ENCODE measurements at places on chromosomes 13 and 19.

- no peak for DNase-seq
Measured at GRCh38 chr13:48603375-48603774, 50.4 kb upstream of the CYSLTR2 start.

DNA sequence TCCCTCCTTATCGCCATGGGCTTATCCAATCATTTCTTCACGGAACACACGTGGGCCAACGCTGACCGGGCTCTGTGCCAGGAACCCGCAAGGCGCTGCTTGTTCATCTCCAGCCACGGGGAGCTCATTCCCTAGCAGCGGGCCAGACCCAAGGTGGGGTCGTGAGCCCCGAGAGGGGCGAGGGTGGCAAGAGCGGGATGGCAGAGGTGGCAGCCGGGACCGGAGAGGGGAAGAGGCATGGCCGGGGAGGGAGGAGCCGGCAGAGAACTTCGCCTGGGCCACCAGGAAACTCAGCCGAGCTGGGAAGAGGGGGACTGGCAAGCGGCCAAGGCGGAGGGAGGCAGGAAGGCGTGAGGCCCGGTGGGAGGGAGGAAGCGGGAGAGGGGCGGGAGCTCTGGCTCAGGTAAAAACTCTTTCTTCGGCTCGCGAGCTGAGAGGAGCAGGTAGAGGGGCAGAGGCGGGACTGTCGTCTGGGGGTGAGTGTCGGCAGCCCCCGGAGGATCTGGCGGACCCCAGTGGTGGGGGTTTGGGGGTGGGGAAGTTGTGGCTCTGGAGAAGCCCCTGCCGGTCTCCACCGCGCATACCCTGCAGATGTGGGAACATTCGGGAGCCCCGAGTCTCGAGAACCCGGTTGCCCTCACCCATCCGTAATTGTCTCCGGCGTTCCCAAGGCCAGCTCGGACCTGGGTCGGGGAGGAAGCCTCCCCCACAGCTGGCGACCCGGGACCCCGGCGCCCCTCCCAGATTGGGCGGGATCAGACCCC, at the start of gene B3GNT3:
B3GNT3 (plus strand) TSS at position 408 of the 764 bp plus-strand sequence. CDS start 12,670 bp downstream, outside the sequence.
- DNase-seq = peak; percentile 36

- DNase-seq = no peak
Measured at GRCh38 chr13:82011355-82011754, 1670.4 kb upstream of the SPRY2 start.

DNA sequence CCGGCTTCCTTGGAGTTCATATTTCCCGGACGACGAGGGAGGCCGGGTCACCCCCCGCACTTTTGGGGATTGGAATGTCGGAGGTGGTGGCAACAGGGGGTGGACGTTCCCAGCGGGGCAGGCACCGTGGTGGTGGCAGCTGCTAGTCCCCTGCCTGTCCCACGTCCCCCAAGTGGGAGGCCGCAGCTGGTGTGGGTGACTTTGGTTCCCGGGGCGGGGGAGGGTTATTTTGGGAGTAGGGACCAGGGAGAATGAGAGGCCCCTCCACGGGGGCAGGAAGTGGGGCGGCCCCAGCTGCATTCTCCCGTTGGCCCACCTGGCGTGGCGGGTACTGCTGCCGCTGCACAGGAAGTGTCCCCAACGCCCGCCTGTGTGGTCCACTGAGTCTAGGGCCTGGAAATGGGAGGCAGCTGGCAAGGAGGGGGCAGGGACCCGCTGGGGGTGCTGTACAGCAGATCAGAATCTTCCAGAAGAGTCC, 11.1 kb upstream of the PLIN3 start:
- DNase-seq = no peak

DNA sequence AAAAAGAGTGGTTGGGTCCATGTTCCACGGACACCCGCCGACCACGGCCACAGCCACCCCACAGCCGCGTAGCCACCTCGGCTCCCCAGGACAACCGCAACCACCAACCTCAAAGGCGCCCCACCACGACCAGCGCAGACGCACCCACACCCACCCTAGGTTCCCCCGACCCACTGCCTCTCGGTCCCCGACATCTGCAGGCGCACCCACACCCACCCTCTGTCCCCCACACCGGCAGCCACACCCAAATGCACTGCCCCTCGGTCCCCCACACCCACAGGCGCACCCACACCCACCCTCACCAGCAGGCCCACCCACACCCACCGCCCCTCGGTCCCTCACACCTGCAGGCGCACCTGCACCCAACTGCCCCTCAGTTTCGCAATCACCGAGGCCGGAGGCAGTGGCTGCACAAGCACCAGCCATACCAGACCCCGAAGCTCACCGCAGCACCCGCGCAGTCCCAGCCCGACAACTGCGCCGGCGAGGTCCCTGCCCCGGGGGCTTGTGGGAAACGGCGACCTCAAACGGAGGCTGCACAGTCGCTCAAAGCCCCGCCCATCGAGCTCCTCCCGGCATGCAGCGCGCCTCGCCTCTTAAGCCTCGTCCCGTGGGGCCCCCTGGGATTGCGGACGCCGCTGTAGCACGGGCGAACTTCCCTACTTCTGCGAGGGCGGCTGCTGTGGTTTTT, 18.3 kb downstream of the ZNF77 start:
- no peak for DNase-seq

DNA sequence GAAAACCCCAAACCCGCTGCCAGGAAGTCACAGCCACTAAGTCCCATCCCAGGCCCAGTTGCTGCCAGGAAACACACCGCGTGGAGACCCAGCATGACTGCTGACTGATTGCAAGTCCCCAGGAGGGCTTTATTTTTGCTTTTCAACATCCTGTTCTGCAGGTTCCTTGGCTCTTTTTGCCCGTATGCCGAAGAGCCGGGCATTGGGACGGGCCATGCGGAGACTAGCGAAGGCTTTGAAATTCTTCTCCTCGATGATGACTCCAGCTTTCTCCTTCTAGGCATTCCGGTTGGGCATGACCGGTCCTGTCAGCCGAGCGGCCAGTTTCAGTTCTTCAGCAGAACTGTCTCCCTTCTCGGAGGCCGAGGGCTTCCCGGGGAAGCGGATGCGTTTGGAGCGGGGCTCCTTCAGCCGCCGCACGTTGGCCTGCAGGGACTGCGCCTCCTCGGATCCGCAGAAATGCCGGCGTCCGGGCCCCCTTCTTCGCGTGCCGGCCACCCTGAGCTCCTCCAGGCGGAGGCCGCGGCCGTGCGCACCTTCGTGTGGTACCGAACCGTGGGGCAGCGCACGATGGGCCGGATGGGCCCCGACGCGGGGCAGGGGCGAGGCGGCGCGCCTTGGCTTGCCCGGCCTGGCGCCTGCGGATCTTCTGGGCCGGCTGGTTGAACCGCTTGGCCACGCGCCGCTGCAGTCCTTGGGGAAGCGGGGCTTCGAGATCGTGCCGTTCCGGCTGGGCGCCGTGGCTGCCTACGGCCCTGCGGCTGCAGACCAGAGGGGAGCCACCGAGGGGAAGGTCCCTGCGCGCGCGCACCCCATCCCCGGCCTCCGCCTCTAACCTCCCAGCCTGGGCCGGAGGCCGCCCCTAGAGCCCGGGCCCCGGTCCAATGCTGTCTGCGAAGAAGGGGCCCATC, 15.2 kb downstream of the ZSCAN5C start:
- DNase-seq = no peak

GRCh38 chr19:47284324-47284899, 9.7 kb downstream of the INAFM1 start:
- peak; percentile 71 for DNase-seq

DNA sequence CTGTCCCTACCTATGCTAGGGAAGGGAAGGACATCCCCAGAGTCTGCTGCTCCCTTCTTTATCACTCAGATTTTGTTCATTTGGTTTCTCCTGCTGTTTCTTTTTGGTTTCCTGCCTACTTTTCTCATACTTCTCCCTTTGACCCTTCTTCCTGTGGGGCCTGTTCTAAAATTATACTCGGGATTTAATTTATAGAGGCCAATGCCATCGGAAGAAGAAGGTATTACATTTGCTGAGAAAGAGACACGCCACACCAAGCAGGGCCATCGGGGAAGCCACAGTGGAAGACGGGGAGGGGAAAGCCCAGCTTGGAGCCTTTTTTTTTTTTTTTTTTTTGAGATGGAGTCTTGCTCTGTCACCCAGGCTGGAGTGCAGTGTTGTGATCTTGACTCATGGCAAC, 46.8 kb upstream of the FARP1 start:
- no peak for DNase-seq

GRCh38 chr13:85562282-85562681, 236.9 kb downstream of the SLITRK6 start:
- no peak for DNase-seq

DNA sequence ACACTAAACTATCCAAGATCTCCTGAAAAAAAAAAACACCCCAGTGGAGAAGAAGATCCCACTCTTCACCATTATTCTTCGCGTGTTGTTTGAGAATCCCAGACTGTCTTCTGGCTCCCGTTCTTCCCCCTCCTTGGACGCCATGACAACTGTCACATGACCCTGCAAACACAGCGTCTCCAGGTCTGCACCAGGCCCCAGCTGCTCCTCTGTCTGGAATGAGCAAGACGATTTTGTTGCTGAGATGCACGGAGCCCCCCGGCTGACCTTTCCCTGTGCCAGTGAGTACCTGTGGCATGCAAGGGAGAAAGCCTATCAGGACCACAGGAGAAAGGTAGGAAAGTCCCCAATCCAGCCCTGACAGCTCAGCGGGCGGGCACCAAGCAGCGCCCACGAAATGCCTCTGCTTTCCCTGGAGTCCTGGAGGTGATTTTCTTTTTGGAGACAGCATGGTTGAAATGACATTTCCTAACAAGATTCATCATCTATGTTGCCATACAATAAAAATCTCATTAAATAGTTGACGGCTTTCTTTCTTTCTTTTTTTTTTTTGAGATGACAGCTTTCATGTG, at the start of gene CFAP97D2:
CFAP97D2 (plus strand) TSS at position 171 of the 572 bp plus-strand sequence; CDS start at position 245, 74 bp downstream.
- no peak for DNase-seq

GRCh38 chr19:2969104-2969504, 8.3 kb upstream of the TLE6 start:
- no peak for DNase-seq

DNA sequence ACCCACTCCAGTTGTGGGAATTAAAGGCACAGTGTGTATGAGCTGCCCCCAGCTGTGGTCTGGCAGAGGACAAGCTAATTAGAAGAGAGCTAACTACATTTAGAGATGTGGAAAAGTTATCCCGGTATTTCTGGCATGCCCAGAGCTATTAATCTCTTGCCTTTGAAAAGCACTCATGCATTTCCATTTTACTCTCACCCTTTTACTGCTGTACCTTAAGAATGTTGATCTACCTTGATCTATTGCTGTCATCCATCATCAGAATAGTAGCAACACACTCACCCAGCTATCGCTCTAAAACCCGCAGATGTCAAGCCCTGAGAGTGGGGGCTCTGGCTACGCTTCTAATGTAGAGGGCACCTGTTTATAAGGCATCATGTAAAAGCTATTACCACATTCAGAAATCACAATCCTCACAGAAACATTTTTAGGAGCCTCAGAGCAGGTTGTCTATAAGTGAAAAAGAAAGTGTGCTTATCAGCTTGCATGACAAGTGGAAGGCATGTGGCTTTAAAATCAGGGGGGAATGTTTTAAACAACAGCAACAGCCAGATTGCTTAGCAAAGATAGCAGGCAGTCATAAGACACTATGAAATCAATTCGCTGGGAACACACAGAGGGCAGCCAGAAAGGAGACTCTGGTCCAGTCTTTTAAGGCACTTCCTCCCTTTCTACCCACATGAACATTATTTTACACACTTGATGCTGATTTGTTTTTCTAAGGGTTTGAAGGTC, 224.2 kb upstream of the IRS2 start:
- DNase-seq = no peak

GRCh38 chr19:18044825-18045304, 36.9 kb downstream of the ARRDC2 start:
- DNase-seq = peak; percentile 89

DNA sequence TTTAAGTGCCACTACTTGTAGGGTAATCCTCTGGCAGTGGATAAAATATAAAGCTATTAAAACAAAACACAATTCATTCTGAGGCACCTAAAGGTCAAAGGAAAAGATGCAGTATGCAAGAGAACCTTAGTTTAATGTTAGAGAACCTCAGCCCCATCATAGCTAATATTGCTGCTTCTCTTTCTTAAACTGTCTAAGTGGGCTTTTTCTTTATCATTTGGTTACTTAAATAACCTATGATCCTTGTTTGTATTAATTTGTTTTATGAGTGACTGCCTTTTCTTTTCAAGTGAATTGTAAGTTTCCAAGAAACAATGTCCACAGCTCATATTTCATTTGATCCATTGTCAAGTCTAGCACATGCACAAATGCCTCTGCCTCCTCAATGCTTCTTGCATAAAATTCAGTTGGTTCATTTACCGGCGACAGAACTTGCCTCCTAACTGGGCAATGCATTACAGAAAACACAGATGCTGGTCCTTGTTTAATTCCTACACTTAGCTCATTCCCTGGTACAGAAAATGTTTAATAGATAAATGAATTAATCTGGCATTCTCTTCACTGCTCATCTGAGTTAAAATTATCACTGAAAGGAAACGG, 1049.8 kb downstream of the OLFM4 start:
- no peak for DNase-seq

GRCh38 chr19:14409146-14410023, 9.8 kb downstream of the DDX39A start:
- no peak for DNase-seq

DNA sequence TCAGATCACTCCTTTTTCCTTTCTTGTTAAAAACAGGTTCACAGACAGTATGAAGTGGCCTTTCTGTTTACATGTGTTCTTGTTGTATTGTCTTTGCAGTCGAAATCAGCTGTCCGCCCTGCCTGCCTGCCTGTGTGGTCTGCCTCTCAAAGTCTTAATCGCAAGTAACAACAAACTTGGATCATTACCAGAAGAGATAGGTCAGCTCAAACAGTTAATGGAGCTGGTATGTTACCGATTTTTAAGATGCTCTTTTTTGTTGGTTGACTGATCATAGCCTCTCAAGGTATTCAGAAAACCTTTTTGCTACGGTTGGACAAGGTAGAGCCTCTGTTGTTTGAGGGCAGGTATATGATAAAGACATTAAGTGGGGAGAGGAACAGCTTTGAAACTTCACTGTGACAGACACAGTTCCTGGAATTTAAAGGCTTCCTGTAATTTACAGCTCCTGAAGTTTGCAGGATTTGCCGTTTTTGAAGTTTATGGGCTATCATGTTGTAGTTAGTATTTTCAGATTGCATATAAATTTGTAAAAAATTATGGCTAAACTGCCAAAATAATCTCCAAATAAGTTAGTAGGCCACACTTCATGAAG, 116.1 kb downstream of the LRCH1 start:
- DNase-seq = no peak

GRCh38 chr19:46890423-46891170, 29.8 kb downstream of the ARHGAP35 start:
- no peak for DNase-seq

- no peak for DNase-seq
Measured at GRCh38 chr13:109333893-109334651, 452.3 kb downstream of the IRS2 start.

All from CD4-positive, alpha-beta T cell treated with Interleukin-6 at 100 ng/mL for 8 hours (primary cell).